ENCODE measurements at places on chromosomes 5 and 9.

DNA sequence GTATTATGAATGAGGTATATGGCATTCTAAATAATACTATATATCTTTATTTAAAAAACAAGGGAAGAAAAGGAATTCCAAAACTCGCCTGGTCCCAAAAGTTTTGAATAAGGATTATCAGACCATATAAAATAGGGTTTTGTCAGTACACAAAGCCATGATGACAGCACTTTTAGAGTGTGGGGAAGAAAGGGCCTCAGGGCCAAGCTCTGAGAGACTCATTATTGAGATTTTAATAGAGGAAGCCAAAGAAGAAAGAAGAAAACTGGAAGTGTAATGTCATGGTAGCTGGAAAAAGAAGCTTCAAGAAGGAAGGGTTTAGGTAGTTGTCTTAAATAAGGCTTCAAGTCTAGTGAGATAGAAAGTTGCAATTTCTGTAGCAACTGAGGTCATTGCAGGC, 53.0 kb downstream of the FCHO2 start:
- no peak for DNase-seq

GRCh38 chr9:127521919-127522304, 70.6 kb downstream of the LRSAM1 start:
- no peak for DNase-seq

DNA sequence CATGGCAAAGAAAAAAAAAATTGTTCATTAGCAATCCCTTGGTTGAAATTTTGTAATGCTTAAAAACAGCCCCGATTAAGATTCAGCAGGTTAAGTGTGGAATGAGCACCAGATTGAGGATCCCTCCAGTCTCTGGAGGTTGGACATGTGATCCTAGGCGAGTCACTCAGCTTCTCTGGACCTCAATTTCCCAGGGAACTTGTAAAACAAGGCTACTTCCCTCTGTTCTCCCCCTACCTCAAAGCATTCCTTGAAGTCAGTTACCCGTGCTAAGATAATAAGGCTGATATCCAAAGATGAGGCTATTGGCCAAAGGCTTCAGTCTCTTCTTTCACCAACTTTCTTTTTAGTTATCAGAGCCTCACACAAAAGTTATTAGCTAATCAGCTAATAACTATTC, 2.9 kb downstream of the KLHL3 start:
- DNase-seq: no peak

- no peak for DNase-seq
These were observed 155.8 kb downstream of the DRD1 start for GRCh38 chr5:175288048-175288621.

DNA sequence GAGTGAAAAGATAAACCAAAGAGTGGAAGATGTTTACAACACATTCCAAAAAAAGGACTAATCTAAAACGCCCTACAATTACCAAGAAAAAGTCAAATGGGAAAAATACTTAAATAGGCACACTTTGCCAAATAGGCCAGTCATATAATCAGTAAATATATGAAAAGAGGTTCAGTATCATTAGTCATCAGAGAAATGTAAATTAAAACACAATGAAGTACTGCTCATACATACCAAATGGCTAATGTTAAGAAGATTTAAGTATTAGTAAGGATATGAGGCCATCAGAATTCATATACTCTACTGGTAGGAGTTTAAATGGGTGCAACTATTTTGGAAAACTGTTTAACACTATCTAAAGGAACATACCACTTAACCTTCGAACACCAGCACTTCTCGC, 47.6 kb downstream of the ZDHHC21 start:
- DNase-seq: no peak

DNA sequence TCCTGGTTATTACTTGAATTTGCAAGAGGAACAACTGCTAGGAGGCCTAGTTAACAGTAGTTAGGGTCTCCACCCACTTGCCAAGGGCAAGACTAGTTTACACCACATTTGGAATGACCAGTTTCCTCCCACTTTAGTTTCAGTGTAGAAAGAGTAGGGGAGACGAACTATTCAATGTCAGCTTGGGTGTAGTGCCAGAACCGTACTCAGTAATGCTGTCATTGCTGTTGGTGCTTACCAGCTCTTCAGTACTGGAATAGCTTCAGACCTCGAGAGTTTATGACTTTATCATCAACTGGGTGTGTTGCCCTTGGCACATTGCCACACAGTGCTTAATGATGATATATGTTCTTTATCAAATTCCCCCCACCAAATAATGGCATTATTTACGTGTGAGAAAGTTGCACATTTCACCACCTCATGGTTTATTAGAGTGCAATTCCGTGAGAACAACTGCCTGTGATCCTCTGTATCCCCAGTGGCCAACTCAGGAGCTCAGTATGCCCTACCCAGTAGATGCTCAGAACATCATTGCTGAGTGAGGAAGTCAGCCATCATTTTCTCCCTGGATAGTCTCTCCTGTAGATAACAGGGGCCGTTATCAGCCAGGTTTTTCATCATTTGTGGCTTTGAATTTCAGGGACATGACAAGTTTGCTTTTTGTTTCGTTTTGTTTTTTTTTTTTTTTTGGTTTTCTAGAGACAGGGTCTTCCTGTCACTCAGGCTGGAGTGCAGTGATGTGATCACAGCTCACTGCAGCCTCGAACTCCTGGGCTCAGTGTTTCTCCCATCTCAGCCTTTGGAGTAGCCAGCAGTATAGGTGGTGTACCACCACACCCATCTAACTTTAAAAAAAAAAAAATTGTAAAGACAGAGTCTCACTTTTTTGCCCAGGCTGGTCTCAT, 67.3 kb downstream of the DOCK8 start:
- peak; percentile 80 for DNase-seq

GRCh38 chr9:74920944-74921626, 31.6 kb downstream of the C9orf40 start:
- no peak for DNase-seq

GRCh38 chr9:13480693-13481092, 201.2 kb upstream of the MPDZ start:
- no peak for DNase-seq

DNA sequence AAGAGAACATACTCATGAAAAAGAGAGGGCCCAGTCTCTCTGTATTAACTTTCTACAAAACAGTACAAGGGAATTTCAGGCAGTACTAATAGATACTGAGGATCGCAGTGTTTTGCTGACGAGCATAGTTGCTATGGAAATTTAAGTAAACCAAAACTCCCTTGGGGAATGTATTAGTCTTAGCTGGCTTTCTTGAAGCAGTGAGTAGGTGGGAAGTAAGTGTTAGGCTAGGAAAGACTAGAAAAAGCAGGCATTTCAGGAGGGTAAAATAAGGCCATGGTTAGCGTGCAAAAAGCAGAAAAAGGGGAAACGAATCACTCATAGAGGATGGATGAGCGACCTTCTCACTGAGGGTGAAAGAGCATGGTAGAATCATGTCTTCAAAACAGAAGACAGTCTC, 84.3 kb upstream of the ACTBL2 start:
- no peak for DNase-seq

DNA sequence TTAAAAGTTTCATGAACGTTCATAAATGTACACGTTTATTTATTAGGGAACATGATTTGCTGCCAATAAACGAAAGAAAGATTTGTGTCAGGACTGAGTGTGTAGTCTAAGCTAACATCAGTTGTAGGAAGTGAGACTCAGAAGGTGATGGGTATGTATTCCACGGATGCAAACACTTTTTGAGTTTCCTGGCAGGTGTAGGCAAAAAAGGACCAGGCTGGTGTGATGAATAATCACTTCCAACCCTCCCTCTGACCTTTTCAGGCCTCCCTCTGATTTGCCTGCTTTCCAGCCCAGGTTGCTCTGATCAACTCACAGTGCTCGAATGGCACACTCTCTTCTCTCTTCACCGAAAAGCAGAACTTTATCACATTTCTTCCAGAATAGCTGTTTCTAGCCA, 51.8 kb downstream of the BASP1 start:
- no peak for DNase-seq

GRCh38 chr5:90554358-90555006, 4.1 kb upstream of the ADGRV1 start:
- no peak for DNase-seq

GRCh38 chr9:109229682-109230081, 62.6 kb upstream of the FRRS1L start:
- DNase-seq: no peak

DNA sequence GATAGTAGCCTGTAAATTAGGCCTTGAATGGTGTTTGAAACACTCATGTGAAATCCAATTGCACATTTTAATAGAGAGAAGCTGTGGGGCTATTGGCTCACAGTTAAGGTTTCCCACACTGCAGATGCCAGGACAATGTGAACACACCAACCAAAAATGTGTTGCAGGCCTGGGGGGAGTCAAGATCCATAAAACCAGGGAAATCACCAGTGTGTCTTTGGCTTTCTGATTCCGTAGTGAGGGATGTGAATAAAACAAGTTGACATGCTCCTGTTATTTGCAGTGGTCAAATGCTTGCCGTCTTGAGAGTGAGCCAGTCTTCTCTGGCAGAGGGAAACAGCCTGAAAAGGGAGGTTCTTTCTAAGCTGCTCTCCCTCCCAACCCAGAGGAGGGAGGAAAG, 79.0 kb downstream of the ZNF462 start:
- no peak for DNase-seq

- DNase-seq: no peak
These were observed 232.4 kb upstream of the GAS1 start for GRCh38 chr9:87179553-87180340.

DNA sequence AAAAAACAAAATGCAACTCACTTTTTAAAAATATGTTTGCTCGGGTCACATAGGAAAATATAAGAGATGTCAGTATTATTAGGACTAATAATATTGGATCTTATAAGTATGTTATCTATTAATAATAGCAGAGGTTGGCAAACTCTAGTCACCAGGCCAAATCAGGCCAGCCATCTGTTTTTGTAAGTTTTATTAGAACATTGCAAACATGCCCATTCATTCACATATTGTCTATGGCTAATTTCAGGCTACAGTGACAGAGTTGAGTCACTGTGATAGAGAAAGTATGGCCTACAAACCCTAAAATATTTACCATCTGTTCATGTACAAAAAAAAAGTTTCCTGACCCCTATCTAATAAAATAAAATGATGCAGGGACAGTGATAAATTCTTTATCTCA, 97.7 kb upstream of the CDH6 start:
- DNase-seq: no peak

GRCh38 chr5:43236653-43237355, 44.8 kb downstream of the NIM1K start:
- peak; percentile 13 for DNase-seq

DNA sequence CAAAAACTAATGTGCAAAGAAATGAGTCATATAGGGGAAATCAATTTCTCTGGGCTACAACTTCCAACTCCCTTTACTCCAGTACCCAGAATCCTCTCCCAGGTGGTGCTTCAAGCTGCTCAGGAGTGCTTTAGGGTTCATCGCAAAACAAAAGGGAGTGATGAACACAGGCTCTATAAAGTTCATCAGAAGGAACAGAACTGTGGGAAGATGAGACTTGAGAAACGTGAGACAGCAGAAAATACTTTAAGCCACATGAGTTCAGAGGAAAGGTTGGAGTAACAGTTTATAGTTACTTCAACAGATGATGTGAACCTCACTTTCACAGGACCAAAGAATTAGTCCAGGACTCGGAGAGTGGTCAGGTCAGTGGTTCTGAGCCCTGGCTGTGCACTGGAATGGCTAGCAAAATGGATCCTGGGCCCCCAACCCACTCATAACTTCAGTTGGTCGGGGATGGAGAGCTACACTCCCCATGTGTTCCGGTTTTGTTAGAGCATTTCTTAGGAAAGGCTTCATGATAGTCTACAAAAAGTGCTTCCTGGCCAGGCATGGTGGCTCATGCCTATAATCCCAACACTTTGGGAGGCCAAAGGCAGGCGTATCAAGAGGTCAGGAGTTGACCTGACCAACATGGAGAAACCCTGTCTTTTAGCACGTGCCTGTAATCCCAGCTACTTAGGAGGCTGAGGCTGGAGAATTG, 4.3 kb downstream of the RPL12 start:
- DNase-seq: no peak

GRCh38 chr5:36763454-36763853, 113.1 kb upstream of the NIPBL start:
- no peak for DNase-seq

DNA sequence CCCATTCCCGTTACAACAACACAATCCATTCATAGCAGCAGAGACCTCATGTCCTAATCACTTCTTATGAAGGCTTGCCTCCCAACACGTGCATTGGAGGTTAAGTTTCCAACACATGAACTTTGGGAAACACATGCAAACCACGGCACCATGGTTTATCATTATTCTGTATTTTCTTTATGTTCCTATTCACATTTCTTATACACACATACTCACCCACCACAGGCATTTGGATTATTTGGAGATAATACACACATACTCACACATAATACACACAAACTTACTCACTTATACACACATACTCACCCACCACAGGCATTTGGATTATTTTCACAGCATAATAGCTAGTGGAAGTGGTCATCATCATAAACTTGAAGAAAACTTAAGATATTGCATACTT, 75.6 kb downstream of the C7 start:
- DNase-seq: no peak

DNA sequence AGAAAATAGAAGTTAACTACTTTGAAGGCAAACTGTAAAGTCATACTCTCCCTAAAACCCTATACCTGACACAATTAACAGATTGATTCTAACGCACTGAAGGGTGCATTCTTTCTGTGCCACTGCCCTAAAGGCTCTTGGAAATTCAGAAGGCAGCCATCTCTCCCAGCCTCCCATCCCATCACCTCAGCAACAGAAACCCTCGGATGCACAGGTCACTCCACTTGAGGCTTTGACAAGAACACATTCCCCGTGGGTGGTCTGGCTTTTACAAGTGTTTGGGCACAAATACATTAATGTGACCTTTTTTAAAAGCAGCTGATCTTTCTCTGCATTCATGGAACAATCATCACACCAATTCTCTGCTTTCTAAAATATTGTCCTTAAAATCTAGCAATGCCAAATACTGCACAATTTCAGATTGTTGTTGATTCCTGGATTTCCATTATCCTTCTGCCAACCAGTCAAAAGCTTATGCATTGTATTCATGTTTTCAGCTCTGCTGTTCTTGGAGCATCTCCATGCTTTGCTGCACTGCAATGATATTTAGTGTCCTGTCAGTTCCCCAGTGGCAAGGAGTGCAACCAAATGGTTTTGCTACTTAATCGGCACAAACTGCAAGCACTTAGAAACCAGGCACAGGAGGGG, 175.6 kb downstream of the TMEM161B start:
- no peak for DNase-seq
